ENCODE measurements at places on chromosomes 7 and 10.

GRCh38 chr7:6238309-6238925, 34.0 kb downstream of the CYTH3 start:
- DNase-seq, result no peak

- no peak for DNase-seq
Measured at GRCh38 chr10:49526619-49527018, 12.3 kb downstream of the ERCC6 start.

DNA sequence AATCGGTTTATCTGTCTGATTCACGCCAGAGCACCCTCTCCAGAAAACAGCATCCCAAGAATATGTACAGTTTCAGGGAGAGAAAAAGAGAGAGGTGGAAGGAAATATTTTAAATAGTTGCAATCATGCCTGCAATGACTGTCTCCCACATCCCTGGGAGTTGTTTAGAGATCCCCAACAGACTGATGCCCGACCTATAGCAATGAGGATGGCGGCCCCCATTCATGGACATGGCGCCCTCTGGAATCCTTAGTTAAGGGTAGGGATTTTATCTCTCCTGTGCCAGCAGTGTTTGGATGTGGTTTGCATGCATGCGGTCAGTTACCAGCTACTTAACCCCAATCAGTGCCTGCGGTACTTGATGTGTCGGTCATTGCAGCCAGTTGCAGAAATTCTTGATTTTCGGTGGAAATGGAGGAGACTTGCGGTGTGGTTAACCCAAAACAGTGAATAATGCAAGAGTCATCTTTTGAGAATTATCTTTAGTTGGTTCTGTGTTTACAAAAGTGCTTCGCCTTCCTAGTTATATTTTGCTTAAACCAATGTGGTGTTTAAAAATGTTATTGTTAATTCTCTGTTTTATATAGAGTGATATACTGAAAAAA, 186.0 kb upstream of the TCF7L2 start:
- no peak for DNase-seq

DNA sequence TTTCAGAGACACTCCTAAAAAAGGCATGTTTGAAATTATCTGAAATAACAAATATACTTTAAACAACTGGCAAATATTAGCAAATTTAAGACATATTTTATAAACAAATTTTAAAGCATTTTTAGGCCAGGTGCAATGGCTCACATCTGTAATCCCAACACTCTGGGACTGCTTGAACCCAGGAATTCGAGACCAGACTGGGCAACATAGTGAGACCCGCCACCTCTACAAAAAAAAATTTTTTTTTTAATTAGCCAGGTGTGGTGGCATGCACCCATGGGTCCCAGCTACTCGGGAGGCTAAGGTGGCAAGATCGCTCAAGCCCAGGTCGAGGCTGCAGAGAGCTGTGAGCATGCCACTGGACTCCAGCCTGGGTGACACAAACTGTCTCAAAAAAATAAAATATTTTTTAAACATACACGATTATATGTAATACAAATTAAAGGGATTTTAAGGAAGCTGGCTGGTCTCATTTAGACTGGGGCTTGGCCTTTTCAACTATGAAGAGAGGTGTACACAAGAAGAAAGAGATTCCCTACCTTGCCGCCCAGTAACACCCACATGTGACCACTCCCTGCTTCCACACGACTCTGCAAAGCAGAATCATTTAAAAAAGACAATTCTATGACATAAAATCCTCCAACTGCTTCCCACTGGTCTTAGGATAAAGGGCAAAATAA, 7.5 kb downstream of the LARP4B start:
- no peak for DNase-seq

GRCh38 chr10:133091316-133091715, 3.6 kb downstream of the ADGRA1 start:
- no peak for DNase-seq

DNA sequence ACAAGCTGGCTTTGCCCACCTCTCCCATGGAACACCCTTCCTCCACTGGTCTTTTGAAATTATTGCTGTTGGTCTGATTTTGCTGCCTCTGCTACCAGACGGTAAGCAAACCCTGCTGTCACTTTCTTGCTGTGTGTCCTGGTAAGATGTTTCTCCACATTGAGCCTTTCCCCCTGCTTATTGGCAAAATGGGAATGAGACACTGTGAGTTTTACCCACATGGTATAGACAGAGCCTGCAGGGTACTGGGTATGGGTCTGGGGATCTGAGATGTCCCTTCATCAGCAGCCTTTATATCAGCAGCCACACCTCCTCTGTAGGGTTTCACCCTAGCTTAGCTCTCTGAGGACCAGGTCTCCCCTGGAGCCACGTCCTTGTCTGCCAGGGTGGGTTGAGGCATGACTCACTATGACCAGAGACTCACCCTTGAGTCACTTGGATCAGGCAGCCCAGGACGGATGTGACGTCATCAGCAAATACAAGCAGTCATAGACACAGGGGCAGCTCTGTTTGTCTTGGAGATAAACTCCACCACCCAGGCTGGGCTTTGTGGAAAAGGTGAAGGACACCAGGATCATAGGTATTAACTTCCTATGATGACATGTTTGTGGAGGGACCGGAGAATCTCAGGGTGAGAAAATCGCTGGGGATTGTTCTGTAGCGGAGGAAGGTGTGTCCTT, 17.9 kb upstream of the BAIAP2L1 start:
- DNase-seq, result no peak

DNA sequence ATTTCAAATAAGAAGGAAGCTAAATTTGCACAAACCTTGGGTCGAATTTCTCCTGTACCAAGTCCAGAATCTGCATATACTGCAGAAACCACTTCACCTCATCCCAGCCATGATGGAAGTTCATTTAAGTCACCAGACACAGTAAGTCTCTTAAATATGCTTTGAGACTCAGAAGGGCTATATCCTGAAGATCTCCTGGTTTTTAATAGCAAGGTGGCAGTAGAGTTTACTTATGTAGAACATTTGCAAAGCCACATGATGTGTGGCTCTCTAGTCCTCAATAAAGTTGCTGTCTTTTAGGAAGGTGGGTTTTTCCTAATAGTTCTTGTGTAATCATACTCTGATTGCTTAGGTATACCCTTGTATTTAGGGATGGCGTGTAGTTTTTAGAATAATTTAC, 8.7 kb downstream of the DBF4 start:
- no peak for DNase-seq

DNA sequence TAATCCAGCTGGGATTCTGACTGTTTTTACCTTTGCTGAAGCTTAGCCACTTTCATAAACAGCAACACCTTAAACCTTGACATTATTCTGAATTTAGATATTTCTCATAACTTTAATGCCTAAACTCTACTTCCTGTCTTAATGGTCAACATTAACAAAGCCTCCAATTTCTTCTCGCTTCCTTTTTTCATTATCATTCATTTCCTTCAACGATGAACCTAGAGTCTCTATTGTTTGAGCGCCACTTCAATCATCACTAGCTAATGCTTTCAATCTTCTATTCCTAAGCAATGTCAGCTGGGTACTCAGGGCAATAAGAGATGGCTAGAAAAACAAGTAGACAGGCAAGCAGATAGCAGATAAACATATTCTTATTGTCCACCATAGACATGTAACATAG, 96.6 kb upstream of the TMEM196 start:
- no peak for DNase-seq

- DNase-seq, result no peak
Measured at GRCh38 chr10:85642421-85643170, 724.0 kb downstream of the GRID1 start.

DNA sequence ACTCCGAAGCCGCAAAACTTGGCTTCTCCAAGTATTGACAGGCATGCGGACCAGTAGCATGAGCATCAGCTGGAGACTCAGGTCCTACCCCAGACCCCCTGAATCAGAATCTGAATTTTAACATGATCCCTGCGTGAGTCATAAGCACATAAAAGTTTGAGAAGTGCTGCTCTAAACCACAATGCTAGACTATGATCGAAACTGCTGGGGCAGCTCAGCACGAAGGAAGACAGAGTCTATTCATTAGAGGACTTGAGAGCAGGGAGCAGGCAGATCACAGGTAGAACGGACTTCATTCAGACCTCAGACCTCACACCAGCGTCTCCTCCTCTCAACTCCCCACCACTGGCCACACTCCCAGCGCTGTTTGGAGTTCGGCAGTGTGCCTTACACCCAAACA, 16.9 kb downstream of the CAMK2G start:
- no peak for DNase-seq

DNA sequence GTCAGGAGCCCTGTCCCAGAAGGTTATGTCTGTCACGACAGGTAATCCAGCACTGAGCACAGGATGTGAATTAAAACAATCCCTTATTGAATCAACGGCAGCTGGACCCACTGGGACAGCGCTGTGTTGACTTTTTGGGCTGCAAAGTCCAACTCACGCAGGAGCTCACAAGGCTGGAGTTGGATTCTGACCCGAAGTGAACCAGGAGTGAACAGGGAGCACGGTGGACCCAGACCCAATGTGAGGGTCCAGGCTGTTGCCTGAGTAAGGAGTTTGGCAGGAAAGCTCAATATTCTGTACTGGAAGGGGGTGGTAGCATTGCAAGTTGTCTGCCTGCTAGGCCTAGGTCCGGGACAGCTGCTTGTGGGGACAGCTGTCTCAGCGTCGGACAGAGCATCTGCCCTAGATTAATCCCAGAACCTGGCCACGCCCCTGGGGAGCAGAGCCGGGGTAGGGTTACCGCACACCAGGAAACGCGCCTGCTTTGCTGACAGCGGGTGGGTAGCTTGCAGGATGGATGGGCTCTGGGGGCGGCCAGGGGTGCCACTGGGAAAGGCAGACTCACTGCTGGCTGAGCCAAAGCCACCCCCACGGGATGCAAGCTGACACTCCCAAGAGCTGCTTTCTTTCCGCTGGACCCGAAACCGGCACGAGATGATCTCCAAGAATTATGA, 24.0 kb downstream of the COL26A1 start:
- no peak for DNase-seq

- no peak for DNase-seq
Measured at GRCh38 chr7:104162081-104162480, 45.7 kb downstream of the ORC5 start.

DNA sequence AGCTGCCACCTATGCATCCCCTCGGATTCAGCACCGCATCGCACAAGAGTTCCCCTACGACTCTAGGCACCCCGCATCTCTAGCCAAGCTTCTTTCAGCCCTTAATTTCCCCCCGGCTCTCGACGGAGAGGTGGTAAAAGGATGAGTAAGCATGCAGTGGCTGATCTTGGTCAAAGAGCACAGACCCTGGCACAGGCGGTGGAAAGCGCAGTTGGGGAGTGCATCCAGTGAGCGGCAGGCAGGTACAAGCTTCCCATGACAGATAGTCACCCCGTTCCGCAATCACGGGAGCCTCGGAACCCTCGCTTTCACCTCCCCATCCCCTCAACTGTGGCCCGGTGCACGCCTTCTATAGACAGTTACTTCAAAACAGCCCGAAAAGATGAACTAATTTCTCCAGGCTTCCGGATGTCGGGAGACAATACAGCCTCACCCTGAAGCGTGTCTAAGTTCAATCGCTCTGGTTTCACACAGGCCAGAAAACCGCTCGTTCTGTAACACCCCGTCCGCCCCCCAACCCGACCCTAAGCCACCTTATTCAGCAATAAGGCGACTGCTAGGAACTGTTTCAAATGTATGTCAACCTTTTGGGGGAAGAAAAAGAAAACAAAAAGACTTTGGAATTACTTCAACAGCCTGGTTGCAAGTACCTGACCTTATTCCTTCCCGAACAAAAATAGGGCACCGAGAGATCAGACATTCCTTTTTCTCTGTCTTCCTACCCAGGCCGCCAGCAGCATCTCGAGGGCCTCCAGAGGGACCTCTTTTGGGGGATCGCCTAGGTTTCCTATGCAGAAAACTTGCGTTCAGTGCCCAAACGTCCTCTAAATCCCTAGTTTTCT, 1.4 kb downstream of the RHEB start:
- DNase-seq, result peak; percentile 24

DNA sequence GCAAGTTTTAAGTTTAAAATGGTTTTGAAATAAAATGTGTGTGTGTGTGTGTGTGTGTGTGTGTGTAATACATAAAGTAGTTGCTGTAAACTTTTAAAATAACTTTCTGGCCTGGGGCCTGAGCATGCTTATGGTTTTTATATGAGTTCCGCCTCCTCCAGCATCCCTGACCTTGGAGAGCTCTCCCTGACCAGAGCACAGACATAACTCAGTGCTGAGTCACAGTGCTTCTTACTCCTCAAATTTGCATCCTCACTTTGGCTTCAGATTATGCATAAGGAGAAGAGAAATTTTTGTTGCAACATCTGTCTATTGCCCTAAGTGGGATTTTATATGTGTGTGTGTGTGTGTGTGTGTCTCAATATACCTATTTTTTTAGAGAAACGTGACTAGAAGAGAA, 200.8 kb downstream of the ELMO1 start:
- DNase-seq, result no peak

DNA sequence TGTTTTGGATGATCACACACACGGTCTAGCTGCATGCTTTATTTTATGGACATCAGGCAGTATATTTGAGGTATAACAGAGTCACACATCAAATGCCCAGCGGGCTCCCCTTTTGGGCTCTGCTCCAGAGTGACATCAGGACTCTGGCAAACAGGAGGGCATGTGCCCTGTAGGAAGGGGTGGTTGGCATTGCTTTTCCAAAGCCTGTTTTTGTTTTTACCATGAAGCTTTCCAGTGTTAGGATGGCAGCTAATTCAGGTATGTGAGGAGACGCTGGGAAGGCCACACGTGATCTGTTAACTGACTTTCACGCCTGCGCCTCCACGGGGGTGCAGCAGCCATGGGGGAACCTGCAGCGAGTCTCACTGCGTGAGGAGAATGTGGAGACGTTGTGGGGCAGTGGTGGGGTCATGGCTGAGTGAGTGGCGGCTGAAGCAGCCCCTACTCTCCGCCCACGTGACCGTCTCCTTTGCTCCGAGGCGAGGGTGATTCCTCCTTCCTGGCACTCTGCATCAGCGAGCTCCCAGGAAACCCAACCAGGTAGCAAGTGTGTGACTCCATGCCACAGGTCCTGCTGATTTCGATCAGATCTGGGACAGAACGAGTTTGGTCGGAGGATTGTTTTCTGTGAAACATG, 117.7 kb downstream of the ANKRD61 start:
- DNase-seq, result no peak

DNA sequence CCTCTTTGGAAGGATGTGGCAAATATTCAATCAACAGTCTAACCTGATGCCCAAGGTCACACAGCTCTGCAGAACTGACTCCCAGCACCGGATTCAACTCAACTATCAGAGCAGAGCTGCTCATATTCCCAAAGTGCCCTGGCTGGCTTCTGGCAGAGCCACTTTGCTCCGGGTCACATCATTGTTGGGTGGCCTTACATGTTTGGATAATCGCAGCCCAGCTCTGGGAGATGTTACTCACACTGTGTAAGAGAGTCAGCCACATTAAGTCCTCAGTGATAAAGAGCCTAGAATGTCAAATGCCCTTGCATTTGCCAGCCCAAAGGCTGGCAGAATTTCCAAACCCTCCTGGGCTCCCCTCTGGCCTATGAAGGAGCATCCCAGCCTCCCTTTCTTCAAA, 79.8 kb upstream of the PDE1C start:
- no peak for DNase-seq

Data from activated CD8-positive, alpha-beta memory T cell treated with anti-CD3 and anti-CD28 coated beads for 48 hours (primary cell).